Activated naive CD4-positive, alpha-beta T cell (primary cell): ENCODE measurements at places on chromosomes 12 and 14.

DNA sequence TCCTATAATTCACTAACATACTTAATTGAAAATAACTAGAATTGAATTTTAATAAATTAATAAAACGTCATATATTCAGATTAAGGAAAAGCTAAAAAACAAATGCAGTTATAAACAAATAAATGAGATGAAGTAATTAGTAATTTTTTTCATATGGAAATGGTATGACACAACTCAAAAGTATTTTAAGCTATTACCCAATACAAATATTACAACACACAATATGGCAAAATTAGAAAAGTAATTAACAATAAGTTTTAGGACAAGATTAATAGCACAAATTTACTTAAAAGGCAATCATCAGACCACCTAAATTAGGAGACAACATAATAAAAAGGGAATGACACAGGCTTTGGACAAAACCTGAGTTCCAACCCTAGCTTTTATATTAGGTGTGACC, 81.7 kb downstream of the EEA1 start:
- DNase-seq: no peak

DNA sequence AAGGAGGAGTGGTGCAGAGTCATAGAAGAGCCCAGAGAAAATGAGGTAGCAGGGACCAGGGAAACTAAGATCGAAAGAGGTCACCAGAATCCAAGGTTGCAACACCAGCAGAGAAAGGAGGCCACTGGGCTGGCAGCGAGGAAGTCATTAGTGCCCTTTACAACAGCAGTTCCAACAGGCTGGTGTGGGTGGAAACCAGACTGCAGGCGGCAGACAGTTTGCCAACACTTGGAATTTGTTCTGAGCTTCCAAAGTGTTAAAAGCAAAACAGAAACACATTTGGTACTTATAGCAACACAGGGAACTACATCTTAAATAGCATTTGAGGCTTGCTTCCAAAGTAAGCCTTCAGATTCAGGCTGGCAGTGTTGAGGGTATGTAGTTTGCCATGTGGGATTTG, 95.2 kb upstream of the PWP1 start:
- DNase-seq: no peak

DNA sequence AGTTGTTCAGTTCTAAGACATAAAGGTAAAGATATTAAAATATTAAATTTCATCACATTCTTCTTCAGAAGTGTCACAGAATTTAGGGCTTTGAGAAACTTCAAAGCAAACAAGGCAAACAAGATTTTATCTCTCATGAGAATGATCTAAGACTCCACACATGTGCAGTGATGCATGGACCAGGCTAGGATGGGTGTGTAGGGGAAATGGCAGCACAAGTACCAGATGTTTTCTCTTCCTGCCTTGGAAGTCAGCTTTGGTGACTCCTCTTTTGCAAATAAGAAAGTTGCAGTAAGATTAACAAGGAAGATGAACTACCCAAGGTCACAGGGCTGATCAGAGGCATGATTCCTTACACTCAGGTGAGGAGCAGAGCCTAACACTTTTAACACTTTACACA, 163.8 kb upstream of the LMNTD1 start:
- no peak for DNase-seq

- no peak for DNase-seq
Observed at GRCh38 chr12:65203376-65203775, 34.0 kb downstream of the LEMD3 start.

DNA sequence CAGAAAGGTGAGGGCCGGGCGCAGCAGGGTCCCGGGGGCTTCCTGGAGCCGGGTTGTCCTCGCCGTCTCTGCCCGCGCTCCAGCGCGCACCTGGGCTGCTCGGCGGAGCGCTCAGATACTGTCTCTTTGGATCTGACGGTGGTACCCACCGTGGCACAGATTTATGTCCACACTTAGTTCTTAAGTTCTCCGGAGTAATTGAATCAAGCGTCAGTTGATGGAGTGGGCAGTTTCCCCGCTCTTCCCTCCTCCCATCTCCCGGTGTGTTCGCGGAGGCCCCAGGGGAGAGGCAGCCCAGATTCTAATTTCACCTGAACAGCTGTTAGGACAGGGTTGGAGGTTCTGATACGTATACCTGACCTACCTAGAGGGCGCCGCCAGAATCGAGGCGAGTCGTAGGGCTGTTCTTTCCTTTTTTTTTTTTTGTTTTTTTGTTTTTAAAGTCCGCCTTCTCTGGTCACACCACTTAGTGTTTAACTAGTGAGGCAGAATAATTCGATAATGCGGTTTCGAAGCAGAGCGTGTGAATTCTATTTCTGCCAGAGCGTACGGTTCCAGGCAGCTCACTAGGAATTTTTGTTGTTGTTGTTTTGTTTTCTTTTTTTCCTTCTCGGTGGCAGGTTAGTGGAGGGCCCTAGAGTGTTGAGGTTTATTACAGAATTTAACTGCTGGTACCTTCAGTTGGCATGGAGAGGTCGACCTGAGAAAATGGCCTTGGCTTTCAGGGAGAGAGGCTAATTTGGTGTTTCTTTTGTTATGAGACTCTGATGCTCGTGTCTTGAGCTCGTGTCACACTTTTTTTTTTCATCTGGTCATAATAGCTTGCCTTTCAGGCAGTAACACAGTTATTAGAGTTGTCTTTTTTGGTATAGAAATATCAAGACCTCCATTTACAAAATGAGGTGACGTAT, 22.3 kb upstream of the GNS start:
- no peak for DNase-seq

DNA sequence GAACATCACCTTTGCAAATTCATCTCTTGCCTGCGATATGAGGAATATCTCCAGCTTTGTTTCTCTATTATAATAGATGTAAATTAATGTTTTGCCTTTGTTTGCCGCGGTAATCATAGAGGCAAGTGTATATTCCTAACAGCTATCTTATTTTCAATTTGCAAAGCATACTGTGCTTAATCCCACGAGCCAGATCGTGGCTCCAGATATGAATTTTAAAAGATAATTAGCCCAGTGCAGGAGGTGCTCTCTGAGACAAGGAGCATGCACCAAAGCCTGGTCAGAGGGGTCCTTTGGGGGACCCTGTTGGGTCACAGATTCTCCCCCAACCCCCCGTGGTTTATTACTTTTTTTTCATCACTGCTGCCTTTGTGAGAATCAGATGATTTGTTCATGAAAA, 1087.5 kb downstream of the BCL11B start:
- DNase-seq: no peak

- DNase-seq: no peak
Observed at GRCh38 chr12:109387425-109388166, 39.9 kb downstream of the MYO1H start.

DNA sequence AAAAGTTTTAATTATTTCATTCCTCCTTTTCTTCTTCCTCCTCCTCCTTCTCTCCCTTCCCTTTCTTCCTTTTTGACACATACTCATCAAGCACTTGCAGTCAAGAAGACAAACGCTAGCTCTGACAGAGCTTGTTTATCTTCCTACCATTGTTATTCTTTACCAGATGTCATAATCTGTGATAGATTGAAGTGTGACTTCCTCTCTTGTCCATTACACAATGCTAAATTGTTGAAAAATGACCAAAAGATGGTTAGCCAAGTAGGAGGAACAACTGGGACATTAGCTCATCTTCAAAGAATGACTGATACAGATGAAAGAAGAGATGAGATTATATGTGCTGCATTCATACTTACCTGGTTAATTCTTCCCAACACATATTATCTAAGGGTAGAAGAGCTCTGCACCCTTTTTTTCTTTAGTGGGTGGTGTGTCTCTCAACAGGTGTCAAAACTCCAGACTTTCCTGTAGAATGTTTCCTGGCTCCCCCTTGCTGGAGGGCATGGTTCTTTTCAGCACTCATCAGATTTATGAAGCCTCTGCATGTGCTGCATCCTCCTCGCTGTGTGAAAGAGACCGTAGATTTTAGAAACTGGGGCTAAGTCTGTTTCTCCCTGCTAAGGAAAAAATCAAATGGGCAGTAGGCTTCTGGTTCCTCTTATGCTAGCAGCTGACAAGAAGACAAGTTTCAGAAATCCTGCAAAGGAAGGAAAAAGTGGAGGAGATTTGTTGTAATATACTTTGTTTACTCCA, 147.1 kb downstream of the TMX1 start:
- DNase-seq: no peak

DNA sequence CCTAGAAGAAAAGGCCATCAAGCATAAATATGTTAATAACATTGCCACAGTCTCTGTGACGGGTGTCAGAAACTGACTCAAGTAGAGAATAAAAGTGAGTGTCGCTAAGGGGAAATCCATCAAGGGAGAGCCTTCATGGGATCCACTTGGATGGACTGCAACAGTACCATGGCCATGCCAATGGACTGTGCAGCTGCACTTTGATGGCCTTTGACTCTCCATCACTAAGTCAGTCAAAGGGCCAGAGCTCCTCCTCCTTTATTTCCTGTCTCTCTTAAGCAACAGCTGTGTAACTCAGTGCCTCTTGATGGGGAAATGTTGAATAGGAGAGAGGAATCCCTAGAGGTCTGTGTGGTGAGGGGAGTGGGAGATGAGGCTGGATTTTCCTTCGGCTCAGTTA, 335.2 kb downstream of the BMP4 start:
- DNase-seq: no peak

GRCh38 chr12:5047729-5048128, 4.0 kb downstream of the KCNA5 start:
- no peak for DNase-seq

GRCh38 chr12:124233041-124233796, 61.7 kb upstream of the RFLNA start:
- no peak for DNase-seq

GRCh38 chr12:2009623-2010022, 5.4 kb upstream of the DCP1B start:
- no peak for DNase-seq

GRCh38 chr14:50798048-50798421, 32.9 kb downstream of the NIN start:
- DNase-seq: no peak

- DNase-seq: no peak
Observed at GRCh38 chr12:45469902-45470301, 254.0 kb downstream of the ANO6 start.

DNA sequence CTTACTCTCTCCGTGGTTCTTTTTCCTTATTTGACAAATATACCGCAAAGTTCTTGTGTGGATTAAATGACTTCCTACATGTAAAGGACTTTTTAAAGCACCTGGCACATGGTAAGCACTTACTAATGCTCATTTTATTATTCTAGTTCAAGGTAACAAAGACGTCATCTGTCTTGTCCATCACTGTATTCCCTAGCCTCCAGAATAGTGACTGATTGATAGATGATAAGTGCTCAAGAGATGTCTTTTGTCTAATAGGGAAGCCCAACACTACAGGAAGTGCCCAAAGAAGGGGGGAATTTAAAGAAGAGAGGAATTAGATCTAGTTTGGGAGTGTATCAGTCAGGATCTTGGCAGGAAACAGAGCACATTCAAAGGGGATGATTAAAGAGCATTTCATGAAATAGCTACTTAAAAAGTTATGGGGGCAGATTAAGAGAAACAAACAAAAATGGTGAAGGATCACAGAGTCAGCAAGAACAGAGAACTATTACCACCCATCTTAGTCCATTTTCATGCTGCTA, 151.9 kb downstream of the GXYLT1 start:
- DNase-seq: no peak

DNA sequence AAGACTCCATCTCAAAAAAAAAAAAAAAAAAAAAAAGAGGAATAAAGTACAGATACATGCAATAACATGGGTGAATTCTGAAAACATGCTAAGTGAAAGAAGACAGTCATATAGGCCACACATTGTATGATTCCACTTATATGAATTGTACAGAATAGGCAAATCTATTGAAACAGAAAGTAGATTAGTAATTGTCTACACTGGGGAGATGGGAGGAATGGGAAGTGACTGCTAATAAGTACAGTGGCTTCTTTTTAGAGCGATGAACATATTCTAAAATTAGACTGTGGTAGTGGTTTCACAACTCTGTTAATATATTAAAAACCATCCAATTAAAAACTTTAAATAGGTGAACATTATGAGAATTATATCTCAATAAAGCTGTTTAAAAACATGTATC, 74.4 kb downstream of the ANKS1B start:
- DNase-seq: no peak
